ENCODE measurements at places on chromosomes 2 and 18. TPM values are rescaled to one million over a fixed set of nuclear protein-coding genes. Genes with fewer than 3 reads are reported as not detected.
A peak's percentile ranks its signal among the peaks of the same experiment; 100 is the strongest.

DNA sequence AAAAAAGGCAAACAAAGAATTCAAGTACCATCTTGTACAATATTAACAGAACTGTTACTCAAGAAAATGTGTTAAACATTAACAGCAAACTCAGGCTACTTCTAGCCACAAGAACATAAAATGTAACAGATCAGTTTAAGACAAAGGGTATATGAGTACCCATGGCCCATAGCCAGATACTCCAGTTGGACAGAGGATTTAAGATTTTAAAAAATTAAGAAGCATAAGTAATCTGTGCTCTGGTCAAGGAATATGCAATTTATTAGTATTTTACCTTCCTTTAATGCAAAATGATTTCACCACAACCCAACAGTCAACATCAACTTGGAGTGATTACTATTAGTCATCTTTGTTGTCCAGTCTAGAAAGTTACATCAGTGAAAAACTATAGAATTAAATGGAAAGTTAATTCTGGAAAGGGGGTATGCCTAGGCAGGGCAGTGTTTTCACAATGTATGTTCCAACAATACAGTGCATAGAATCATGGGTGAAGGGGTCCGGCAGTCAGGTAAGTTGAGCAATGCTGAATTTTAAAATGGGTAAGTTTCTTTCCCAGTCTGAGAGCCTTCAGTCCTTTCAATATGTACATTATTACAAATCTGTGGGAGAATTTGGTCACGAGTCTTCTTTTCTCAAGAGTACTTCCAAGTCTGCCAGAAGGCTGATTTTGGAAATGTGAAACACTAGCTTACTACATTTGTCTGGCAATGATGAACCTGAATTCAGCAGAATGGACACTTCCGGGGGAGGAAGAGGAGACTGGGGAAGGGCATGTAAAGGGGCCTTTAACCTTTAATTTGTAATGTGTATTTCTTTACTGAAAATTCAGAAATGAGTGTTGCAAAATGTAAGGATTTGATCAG lies 34.5 kb downstream of the SFT2D3 start:
- DNase-seq: no peak

DNA sequence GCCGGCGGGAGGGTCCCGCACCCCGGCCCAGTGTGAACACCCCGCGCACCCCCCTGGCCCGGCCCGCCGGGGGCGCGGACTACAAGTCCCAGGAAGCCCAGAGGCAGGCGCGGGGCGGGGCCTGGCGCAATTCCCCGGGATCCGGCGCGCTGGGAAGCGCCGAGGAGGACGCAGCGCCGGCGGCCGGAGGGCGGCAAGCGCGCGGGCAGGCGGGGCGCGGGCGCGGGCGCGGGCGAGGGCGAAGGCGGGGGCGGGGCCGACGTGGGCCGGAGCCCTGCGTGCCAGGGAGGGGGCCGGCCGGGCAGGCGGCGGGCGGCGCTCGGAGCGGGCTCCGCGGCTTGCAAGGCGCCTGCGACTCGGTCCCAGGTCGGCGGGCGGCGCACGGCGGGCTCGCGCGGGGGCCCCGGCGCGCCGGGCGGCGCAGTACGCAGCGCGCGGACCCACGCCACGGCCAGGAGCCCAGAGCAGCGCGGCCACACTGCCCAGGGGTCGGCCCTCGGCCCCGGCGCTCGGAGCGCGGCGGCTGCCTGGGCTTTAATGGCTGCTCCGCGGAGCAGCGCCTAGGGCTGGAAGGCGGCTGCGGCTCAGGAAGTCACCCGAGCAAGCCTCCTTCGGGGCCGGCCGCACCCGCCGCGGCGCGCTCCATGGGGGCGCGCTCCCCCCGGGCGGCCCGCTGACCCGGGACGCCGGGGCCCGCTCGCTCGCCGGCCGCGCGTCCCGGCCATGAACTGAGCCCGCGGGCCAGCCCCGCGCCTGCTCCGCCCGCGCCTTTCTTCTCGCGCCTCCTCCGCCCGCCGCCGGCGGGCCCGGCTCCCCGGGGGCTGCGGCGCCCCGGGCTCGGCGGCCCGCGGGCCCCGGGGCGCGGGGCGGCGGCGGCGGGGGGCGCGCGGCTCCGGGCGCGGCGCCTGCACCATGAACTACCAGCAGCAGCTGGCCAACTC lies at the start of gene AGAP1:
TSS of gene AGAP1 (plus strand) at position 269 of the 941 bp plus-strand sequence.
- DNase-seq: peak; percentile 87

DNA sequence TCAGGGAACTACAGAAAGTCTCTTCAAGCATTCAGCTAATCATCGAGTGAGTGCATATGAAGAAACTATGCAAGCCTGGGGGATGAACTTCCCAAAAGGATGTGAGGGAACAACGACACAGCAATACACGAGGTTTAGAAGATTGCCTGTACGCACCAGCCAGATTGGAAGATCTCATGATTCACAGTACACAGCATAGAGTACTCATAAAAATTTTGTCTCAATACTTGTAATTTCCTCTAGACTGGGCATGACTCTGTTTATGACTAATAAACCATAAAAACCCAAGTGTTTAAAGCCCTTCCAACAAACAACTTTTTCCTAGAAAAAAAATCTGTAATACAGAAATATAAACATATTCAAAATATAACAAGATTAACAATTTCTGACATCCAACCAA lies 279.7 kb downstream of the KCNJ3 start:
- no peak for DNase-seq

- DNase-seq: no peak
Measured at GRCh38 chr2:197349699-197350098, 39.1 kb upstream of the ANKRD44 start.

DNA sequence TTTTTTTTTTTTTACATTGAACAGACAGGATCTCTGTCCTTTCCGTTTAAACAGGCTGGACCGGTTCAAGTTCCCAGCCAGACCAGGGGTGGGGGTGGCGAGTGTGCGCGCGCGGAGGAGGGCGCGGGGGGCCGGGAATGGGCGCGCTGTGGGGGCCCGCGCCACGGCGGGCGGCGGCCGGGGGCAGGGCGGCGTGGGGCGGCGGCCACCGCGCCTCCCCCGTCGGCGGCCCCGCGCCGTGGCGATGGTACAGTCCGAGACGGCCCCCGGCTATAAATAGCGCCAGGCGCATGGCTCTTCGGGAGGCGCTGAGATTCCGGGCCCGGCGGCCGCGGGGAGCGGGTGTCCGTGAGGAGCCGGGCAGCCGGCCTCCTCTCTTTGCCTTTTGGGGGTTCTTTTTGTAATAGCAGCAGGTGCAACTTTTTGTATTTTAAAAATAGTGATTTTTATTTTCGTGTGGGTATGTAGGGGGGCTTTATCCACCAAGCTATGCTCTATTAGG lies 430 bp upstream of the CELF4 start:
- DNase-seq: peak; percentile 23

DNA sequence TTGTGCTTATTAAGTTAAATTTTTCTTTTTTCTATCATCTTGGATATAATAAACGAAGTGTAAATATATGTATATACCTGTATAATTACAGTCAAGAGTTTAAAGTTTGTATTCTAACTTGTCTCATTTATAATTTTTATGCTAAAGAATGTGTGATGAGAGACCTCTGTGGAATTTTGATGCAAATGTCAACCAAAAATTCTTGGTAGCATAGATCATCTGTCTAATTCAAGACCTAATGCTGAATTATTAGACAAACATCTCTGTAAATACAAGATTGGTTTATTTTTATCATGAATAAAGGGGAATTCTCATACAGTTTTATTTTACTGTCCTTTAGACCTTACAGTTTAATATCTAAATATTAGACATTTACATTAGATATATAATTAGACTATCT lies 149.2 kb upstream of the VWC2L start:
- no peak for DNase-seq

DNA sequence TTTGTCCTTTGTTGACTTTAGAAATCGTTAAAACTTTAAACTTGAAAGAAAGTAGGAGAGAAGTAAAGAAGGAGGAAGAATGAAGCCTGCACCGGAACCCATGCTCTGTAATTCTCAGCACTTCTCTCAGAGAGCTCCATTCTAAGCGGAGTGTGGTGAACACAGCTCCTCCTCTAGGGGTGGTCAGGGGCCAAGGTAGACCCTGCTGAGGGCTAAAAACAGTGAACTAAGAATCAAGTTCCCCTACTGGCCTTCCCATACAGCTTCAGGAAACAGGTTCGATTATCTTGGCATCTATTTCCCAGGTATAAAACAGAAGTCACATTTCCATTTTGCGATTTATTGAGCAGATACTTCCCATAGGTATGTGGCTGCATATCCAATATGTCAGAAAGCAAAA lies 92.7 kb upstream of the ASAP2 start:
- DNase-seq: peak; percentile 1

GRCh38 chr2:224659714-224660113 lies 56.5 kb downstream of the CCDC195 start:
- no peak for DNase-seq

GRCh38 chr18:45521777-45522176 lies 93.5 kb upstream of the SLC14A2 start:
- no peak for DNase-seq

DNA sequence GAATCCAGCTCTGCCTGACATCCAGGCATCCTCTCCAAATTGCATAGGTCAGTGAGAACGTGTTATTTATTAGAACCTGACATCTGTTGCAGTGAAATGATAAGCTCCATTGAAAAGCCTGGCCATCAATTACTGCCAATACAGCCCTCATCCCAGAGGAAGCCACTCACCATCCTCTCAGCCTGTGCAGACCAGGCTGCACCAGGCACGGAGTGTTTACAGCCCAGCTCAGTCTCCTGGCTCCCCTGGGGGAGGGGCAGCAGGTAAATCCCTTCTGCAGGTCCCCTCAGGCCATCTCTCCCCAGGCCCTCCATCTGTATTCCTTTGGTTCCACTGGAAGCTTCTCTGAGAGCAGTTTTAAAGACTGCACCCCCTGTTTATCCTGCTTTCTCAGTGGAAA lies 82.6 kb upstream of the FOSL2 start:
- no peak for DNase-seq

The LOXL3 gene
- 1.5 TPM for total RNA-seq

The GATA6 gene
- total RNA-seq: 46.1 TPM

The SIX3 gene
- not detected for total RNA-seq

The LRRTM1 gene
- total RNA-seq: 0.21 TPM

The KCNE4 gene
- total RNA-seq: 0.76 TPM

The KCNG2 gene
- not detected for total RNA-seq

The MAP3K20 gene
- 6.7 TPM for total RNA-seq

The CHCHD5 gene
- 30.7 TPM for total RNA-seq

The ACVR2A gene
- total RNA-seq: 20.0 TPM
